ENCODE measurements at places on chromosomes 7 and 10. TPM values are rescaled to one million over a fixed set of nuclear protein-coding genes. Genes with fewer than 3 reads are reported as not detected.

Gene OR2A12
- total RNA-seq: 1.0 TPM

Gene TRPV5
- total RNA-seq: not detected

Gene SPOCK2
- 3.0 TPM for total RNA-seq

Gene WAC
- 86.3 TPM for total RNA-seq

Gene BICC1
- 20.4 TPM for total RNA-seq

Gene NRG3
- total RNA-seq: 0.57 TPM

Gene AMPH
- 1.6 TPM for total RNA-seq

Gene LIPN
- total RNA-seq: not detected

Gene FASTK
- 107 TPM for total RNA-seq

Gene PHTF2
- 27.1 TPM for total RNA-seq

Gene CACNB2
- total RNA-seq: 10.2 TPM

Gene MACC1
- total RNA-seq: 46.0 TPM

Gene C7orf33
- not detected for total RNA-seq

Gene GTPBP4
- total RNA-seq: 33.6 TPM

Gene LIPM
- total RNA-seq: not detected

Gene EPHB6
- total RNA-seq: 7.4 TPM

Gene TWIST1
- total RNA-seq: 23.2 TPM

Gene TPK1
- total RNA-seq: 7.4 TPM

Gene CCDC3
- total RNA-seq: 13.6 TPM

Gene VIM
- total RNA-seq: 1,051 TPM
